Thoracic aorta (tissue), 2 donors: ENCODE measurements at places on chromosomes 4 and X. TPM values are rescaled to one million over a fixed set of nuclear protein-coding genes. Genes with fewer than 3 reads are reported as not detected.

DNA sequence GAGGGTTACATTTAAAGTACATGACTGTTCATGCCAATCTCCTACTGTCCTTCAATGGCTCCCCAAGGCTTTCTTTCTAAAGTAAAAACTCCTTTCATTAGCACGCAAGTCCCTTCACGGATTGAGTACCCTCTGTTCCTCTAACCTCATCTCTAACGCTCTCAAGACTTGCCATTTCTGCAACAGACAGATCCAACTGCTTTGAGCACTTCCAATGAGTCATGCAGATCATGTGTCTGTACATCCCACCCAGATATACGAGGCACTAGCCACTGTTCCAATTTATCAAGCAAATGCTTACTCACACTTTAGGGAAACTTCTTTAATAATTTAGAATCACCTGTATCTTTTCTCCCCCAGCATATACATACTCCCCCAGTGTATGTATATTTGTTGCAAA is 332.5 kb upstream of the ZFP42 start:
- DNase-seq = no peak

DNA sequence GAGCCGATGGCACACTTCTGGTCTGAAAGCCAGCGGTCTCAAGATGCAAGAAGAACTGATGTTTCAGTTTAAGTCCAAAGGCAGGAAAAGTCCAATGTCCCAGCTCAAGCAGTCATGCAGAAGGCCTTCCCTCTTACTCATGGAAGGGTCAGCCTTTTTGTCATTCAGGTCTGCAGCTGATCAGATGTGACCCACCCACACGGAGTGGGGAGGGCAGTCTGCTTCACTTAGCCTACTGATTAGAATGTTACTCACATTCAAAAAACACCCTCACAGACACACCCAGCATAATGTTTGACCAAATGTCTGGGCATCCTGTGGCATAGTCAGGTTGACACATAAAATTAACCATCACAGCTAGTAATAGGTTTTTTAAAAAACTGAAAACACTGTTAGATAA is 6.6 kb downstream of the HCCS start:
- no peak for DNase-seq

GRCh38 chr4:33422656-33423055 is 2702.5 kb downstream of the PCDH7 start:
- DNase-seq = no peak

GRCh38 chrX:102745513-102745856 is 24.9 kb downstream of the GPRASP3 start:
- no peak for DNase-seq

DNA sequence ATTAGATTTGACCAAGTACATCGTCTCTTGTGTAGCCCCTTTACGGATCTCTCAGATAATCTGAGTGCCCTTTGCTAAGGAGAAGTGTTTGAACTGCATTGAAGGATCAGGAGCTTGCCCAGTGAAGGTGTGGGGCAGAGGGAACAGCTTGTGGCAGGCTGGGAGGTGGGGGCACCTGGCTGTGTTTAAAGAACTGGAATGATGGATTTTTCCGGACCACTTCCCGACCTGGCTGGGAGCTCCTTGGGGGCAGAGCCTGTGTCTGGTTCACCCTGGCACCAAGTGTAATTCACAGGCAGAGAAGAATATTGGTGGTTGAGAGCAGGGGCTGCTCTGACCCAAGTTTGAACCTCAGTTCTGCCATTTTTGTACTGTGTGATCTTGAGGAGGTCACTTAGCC is 18.5 kb downstream of the TBC1D14 start:
- no peak for DNase-seq

The PRDM8 gene
- 2.7 TPM for total RNA-seq

The MGAT4D gene
- total RNA-seq = not detected

The FGB gene
- total RNA-seq = not detected
